ENCODE measurements at places on chromosomes 6 and 20.

DNA sequence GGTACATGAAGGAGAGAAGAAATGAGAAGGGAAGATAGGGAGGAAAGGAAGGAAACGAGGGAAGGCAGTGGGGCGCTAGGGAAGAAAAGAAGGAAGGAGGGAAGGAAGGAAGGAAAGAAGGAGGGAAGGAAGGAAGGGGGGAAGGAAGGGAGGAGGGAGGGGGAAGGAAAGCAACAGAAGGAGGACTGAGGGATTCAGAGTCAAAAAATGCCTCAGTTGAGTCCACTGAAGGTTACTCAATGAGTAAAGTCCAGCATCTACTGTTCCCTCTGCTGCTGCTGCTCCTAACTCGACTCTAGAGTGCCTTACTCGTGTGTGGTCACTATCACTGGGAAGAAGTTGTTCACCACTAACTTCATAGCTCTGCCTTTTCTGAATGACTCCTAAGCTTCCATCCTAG lies 33.8 kb downstream of the PHACTR1 start:
- DNase-seq: no peak

- no peak for DNase-seq
Measured at GRCh38 chr6:135018941-135019340, 35.7 kb downstream of the HBS1L start.

- no peak for DNase-seq
Measured at GRCh38 chr6:80725156-80725930, 618.9 kb downstream of the BCKDHB start.

- DNase-seq: no peak
Measured at GRCh38 chr20:24584538-24585356, 115.3 kb downstream of the SYNDIG1 start.

DNA sequence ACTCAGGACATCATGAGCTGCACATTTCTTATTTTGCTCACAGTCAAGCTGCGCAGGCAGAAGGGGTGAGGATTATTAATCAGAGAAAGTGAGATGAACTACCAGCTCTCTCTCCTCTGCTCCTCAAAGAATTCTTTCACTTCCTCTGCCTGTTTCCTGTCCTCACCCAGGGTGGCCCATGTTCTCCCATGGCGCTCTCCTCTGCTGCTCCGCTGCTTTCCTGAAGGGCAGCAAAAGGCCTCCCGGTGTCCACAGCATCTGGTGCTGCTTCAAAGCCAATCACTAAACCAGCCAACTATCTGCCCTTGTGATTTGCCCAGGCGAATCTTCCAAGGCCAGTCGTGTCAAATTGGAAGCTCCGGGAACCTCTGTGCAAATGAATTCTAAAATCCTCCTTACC lies 324.2 kb downstream of the TPBG start:
- no peak for DNase-seq

DNA sequence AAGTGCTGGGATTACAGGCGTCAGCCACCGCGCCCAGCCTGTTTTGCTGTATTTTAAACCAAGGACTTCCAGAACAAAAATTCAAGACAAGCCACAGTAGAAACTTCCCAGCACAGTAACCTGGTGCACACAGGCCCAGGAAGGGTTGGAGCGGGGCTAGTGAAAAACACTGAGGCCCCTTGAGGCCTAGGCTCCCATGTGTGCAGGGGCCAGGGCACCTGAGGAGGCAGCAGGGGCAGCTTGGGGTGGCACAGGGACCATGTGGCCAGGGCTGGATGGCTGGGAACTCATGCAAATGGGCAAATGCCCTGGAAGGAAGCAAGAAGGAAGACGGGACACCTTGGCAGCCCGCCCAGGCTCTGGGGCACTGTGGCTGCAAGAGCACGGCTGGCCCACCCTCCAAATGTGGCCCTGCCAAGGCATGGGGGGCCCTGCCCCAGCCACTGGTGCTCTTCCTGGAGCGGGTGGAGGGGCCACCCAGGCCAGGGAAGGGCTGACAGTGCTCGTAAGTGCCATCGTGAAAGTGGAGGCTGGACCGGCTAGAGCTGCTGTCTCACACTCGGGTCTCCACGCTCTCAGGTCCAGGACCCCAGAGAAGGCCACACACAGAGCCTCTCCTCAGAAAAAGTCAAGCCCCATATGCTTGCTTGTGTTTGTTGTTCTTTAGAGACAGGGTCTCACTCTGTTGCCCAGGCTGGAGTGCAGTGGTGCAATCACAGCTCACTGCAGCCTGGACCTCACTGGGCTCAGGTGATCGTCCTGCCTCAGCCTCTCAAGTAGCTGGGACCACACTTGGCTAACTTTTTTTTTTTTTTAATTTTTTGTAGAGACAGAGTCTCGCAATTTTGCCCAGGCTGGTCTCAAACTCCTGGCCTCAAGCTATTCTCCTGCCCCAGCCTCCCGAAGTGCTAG lies 10.3 kb downstream of the SLC2A4RG start:
- DNase-seq: no peak

GRCh38 chr6:146357578-146358430 lies 185.8 kb upstream of the RAB32 start:
- DNase-seq: no peak

Measured in stimulated activated CD8-positive, alpha-beta memory T cell treated with anti-CD3 and anti-CD28 coated beads, Interleukin-12 subunit alpha, Interleukin-12 subunit beta, amount 100 ng/mL, for 1 hour (primary cell).